Naive thymus-derived CD4-positive, alpha-beta T cell (primary cell): ENCODE measurements at places on chromosomes 1 and 21. TPM values are rescaled to one million over a fixed set of nuclear protein-coding genes. Genes with fewer than 3 reads are reported as not detected.

- H3K27me3 ChIP-seq = no peaks in the 10 kb centered on the region
- DNase-seq = no peak
- H3K36me3 ChIP-seq = peaks cover 3% of the 10 kb centered on the region
- H3K4me1 ChIP-seq = peaks cover 4% of the 10 kb centered on the region
- H3K4me3 ChIP-seq = no peak overlapping the region
Measured at GRCh38 chr1:213003256-213003655, 12.4 kb downstream of the ANGEL2 start.

DNA sequence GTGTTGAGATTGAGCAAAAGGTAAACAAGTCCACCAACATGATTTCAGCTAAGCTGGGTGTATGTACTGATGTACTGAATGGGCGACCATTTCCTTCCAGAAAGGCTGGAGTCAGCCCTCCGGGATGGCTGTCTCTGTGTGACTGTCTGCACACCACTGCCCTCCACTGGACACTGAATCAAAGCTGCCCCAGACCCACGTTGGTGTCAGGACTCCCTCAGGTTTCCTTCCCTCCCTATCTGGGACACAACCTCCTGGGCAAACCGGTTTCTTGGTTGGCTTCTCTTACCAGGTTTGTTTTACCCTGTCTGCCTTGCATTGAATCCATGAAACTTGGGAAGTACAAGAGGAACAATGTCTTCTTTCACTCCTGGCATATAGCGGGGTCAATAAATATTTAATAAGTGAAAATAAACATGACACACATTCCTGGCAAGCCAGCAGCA, 5.3 kb upstream of the SRP9 start:
- no peaks in the 10 kb centered on the region for H3K27me3 ChIP-seq
- H3K4me3 ChIP-seq = no peak overlapping the region

DNA sequence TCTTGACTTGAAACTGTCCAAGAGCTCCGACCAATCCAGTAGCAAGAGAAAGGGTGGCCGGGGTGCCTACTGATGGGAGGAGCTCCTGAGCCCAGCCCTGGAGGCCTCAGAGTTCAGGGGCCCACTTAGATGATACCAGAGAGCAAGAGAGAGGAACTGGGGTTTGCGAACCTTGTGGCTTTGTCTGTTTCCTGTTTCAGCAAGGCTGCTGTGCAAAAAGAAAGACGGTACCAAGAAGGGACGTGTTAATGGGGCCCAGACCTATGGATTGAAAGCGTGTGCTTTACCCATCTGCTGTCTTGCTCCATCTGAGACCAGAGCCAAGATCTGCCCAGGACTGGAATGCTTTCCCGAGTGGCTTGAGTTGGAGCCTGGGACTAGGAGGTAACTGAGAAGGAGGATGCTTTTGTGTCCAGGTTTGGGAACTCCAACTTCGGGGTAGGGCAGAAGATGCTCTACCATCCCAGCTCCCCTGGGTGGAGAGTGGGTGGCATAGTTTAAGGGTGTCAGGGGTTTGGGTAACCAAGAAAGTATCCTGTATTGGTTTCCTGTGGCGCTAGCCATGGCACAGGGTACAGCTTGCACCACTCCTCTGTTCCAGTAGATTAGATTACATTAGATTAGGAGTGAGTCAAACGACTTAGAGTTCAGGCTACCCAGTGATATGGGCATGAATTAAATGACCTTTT, at the start of gene TRAF3IP3:
TRAF3IP3 (plus strand) TSS at position 128 of the 689 bp plus-strand sequence. CDS start 3,987 bp downstream, outside the sequence.
- no peaks in the 10 kb centered on the region for H3K27me3 ChIP-seq
- H3K27ac ChIP-seq = peak within 1 kb of the TSS; percentile 83
- H3K36me3 ChIP-seq = peaks cover 30% of the 10 kb centered on the region
- peaks cover 63% of the 10 kb centered on the region for H3K4me1 ChIP-seq
- peak within 1 kb of the TSS; percentile 91 for H3K4me3 ChIP-seq

The COL9A2 gene
- total RNA-seq = 2.0 TPM

The SDHB gene
- total RNA-seq = 61.1 TPM
